Keratinocyte (primary cell): ENCODE measurements at places on chromosomes 7 and 10. TPM values are rescaled to one million over a fixed set of nuclear protein-coding genes. Genes with fewer than 3 reads are reported as not detected.
A peak's percentile ranks its signal among the peaks of the same experiment; 100 is the strongest.

HMX3 gene
- not detected in 3 replicates for polyA plus RNA-seq

STEAP2 gene
- 2.0 to 3.9 TPM (median 3.4 TPM) in 3 replicates for polyA plus RNA-seq

AVPI1 gene
- polyA plus RNA-seq, result 22.3 to 83.2 TPM (median 48.8 TPM) in 3 replicates

PTPN20 gene
- 4.8 to 7.3 TPM (median 5.4 TPM) in 3 replicates for polyA plus RNA-seq

FAM237B gene
- polyA plus RNA-seq, result not detected in 3 replicates

PRF1 gene
- polyA plus RNA-seq, result 0.02 to 0.09 TPM in 2 of 3 replicates, not detected in the other

SYNPO2L gene
- polyA plus RNA-seq, result 0.02 TPM in 1 of 3 replicates, not detected in the others

- no peak overlapping the region for H3K4me3 ChIP-seq
- H3K36me3 ChIP-seq, result no peaks in the 10 kb centered on the region
- DNase-seq, result no peak
- no peak overlapping the region for H3K27ac ChIP-seq
- no peaks in the 10 kb centered on the region for H3K27me3 ChIP-seq
Observed at GRCh38 chr10:44024356-44025116, 360.4 kb downstream of the CXCL12 start.

- no peak overlapping the region for H3K4me3 ChIP-seq
- peak overlapping the region; percentile 22 for H3K27ac ChIP-seq
- no peaks in the 10 kb centered on the region for H3K27me3 ChIP-seq
- peaks cover 51% of the 10 kb centered on the region for H3K4me1 ChIP-seq
Observed at GRCh38 chr10:77501152-77501845, 136.3 kb downstream of the KCNMA1 start.

- DNase-seq, result no peak
- no peak overlapping the region for H3K4me3 ChIP-seq
- H3K4me1 ChIP-seq, result no peaks in the 10 kb centered on the region
- no peaks in the 10 kb centered on the region for H3K36me3 ChIP-seq
- H3K27me3 ChIP-seq, result no peaks in the 10 kb centered on the region
Observed at GRCh38 chr10:123301077-123301857, 147.1 kb downstream of the BUB3 start.

GRCh38 chr7:156096771-156097538, 284.7 kb upstream of the SHH start:
- no peaks in the 10 kb centered on the region for H3K27me3 ChIP-seq
- no peaks in the 10 kb centered on the region for H3K36me3 ChIP-seq
- no peak overlapping the region for H3K4me3 ChIP-seq
- no peak for DNase-seq

DNA sequence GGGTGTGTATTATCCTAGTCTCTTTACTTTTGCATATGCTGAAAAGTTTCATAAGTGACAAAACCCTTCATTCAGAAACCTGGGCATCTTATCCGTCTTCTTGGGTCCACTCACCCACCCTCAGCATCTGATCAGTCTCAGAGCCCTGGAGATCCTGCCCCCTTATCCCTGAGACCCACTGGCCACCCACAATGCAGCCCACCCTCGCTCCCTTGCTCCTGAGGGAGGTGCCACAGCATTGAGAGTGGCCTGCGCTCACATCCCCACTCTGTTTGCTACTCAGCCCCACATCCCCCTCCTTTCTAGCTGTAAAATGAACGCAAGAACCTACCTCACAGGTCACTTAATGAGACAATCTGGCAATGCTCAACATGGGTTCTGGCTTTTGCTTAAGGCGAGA, 27.3 kb downstream of the PDIA4 start:
- H3K27ac ChIP-seq, result no peak overlapping the region
- H3K4me1 ChIP-seq, result no peaks in the 10 kb centered on the region
- no peaks in the 10 kb centered on the region for H3K27me3 ChIP-seq
- H3K36me3 ChIP-seq, result peaks cover 33% of the 10 kb centered on the region
